Right atrium auricular region (tissue), 2 donors: ENCODE measurements at places on chromosomes 4 and X. TPM values are rescaled to one million over a fixed set of nuclear protein-coding genes. Genes with fewer than 3 reads are reported as not detected.

Gene IGSF1
- 9.5 TPM for total RNA-seq

DNA sequence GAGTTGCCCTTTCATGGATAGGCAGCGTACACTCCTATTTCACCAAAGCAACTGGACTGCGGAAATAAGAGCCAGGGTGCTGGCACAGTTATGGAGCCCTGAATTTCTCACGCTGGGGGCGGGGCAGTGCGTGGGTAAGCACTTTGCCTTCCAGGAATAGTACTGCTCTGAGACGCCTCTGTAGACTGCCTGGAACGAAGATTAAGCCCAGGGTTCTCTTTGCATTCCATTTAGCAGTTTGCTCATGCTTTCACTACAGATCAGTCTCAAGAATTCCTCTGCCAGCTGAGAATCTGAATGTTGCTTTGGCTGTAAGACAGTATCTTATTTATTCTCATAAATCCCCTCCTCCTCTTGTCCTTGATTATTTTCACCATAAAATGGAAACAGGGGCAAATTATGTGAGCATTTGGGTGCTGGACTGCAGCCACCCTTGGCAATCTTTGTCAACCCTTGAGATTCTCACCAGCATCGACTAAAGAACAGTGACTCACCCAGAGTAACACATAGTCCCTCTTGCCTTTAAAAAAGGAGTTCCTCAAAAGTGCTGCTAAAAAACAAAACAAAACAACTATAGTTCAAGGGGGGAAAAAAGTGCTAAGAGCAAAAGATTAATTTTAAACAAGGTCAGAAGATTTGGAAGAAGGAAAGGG is 88.9 kb upstream of the CITED1 start:
- no peak for DNase-seq

DNA sequence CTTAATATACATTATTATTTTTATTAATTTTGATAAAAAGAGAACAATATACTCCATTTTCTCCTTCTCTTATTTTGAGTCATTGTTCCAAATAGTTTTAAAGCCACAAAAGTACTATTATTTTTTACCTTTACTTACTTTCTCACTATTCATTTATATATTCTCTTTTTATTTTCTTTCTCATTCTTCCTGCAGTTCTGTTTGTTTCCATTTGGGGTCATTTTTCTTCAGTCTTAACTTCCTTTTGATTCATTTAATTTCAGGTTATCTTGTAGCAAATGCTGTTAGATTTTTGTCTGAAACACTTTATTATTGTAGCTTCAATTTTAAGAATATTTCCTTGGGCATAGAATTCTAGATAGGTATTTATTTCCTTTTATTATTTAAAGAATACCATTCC is 438.6 kb upstream of the EPHA5 start:
- DNase-seq, result no peak

DNA sequence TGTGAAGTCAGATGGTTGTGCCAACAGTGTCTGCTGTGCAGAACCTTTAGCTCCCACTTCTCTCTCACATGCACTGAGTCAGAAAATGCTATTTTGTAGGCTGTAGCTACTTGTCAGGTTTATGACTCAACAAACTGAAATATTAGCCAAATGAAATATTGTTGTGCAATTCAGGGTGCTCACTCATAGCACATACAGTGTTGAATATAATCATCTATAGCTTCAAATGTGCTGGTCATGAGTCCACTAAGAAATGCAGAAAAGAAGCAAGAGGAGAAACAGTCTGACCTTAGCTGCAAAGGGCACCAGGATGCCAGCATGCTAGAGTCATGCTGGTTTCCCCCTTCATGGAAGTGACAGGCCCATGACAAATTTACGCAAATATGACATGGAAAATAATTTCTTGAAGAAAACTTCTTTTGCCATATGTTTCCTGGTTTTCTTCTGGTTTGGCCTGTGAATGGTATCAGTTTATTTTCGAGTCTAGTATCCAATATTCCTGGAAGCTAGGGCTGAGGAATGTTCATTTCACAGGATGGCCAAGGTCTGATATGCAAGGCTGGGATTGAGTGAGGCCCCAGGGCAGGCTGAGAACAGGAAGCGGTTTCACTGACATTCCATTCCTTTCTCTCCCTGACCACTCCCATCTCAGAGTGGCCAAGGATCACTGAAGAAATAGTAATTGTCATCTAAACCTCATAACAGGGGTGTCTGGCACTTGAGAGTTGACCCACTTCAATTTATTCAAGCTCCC is 10.3 kb upstream of the CXCL2 start:
- peak; percentile 69 for DNase-seq

DNA sequence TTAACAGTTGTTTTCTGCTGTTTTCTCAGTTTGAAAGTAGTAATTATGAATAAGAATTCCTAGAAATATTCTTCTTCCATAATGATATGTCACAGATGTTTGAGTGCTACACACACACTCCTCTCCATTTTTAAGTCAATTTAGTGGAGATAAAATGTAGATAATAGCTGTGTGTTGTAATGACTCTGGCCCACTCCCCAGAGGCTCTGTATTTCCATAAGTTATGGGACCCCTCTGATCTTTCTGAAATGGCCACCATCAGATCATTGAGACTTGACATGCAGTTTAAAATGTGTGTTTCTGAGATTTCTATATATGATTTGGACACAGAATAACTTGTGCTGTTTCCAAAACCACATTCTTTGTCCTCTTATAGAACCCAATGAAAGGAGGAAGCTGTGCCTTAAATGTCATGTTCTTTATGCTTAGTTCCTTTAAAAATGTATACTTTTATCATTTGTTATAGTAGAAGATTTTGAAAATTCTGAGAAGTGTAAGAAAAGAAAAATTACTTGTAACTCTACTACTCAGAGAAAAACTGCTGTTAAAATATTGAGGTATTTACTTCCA is 46.4 kb downstream of the GAB1 start:
- no peak for DNase-seq

DNA sequence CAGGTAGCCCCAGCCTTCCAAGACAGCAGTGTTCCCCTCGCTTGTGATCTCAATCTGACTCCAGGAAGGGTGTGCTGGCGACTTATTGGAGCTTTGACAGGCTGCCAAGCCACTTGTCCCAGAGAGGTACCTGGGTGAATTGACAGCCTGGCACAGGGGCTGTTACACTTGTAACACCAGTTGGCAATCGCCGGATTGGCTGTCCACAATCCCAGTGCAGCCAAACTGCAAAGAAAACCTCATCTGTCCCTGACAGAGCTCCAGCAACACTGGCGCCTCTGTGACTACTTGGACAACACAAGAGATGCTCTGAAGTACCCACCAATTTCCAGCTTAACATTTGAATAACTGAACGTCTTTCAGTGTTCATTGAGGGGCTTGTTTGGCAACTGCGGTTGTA is 76.8 kb upstream of the PRPS1 start:
- DNase-seq, result no peak

DNA sequence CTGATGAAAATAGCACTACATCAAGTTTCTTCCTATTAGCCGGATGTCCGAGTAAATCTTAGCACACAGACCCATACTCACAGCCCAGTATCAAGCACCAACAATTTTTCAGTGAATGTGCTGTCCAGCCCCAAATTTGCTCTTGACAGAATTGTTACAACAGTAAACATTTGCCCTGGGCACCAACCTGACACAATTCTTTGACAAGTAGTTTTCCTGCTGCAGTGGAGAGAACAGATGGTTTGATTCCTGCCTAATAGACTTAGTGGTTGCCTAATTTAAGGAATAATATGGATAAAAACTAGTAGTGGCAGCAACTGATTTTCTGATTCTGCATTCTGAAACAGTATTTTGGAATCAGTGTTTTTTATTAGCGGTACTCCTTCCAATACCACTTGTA is 253.6 kb downstream of the SLC39A8 start:
- DNase-seq, result no peak

Gene HSPA4L
- 5.4 TPM for total RNA-seq

GRCh38 chr4:13445841-13446790 is 38.0 kb downstream of the RAB28 start:
- no peak for DNase-seq

Gene CXCL11
- total RNA-seq, result not detected

- DNase-seq, result no peak
Observed at GRCh38 chr4:152099981-152100378, 339.2 kb upstream of the GATB start.

Gene PDLIM3
- total RNA-seq, result 476 TPM

Gene ANOS1
- total RNA-seq, result 6.0 TPM

DNA sequence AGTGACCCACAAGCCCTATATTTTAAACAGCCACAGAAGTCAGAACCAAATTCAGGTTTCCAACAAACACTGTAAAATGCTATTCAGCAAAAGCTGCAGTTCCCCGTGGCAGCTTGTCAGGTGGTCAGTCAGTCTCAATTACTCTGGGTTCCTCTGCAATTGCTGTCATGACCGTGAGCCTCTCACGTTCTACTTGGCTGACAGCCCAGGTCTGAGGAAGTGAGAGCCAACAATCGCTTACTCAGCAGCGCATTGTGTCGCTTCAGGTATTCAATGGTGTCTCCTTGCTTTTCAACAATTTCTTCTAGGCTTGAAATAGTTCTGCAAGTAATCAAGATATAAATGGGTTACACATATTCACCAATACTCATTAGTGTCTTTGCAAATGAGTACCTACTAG is 25.8 kb downstream of the TRIM75 start:
- DNase-seq, result peak; percentile 58

Gene FREM3
- 0.04 TPM for total RNA-seq

GRCh38 chr4:126734465-126734864 is 898.3 kb upstream of the INTU start:
- DNase-seq, result no peak

GRCh38 chr4:69497886-69498395 is 2.2 kb upstream of the UGT2B4 start:
- DNase-seq, result no peak

Gene GABRG1
- not detected for total RNA-seq

Gene TMSB15A
- total RNA-seq, result not detected

- no peak for DNase-seq
Observed at GRCh38 chr4:86506591-86506990, 87.5 kb upstream of the PTPN13 start.

Gene FGF13
- 1.3 TPM for total RNA-seq

DNA sequence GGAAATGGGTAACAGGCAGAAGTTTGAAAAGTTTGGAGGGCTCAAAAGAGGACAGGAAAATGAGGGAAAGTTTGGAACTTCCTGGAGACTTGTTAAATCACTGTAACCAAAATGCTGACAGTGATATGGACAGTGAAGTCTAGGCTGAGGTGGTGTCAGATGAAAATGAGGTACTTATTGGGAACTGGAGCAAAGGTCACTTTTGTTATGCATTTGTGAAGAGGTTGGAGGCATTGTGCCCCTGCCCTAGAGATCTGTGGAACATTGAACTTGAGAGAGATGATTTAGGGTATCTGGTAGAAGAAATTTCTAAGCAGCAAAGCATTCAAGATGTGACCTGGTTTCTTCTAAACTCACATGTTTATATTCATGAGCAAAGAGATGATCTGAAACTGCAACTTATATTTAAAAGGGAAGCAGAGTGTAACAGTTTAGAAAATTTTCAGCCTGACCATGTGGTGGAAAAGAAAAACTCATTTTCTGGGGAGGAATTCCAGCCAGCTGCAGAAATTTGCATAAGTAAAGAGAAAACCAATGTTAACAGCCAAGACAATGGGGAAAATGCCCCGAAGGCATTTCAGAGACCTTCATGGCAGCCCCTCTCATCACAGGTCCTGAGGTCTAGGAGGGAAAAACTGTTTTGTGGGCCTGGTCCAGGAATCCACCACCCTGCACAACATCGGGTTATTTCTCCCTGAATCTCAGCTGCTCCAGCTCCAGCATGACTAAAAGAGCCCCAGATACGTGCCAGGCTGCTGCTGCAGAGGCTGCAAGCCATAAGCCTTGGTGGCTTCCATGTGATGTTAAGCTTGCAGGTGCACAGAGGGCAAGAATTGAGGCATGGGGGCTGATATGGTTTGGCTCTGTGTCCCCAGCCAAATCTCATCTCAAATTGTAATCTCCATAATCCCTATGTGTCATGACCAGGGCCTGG is 632.5 kb upstream of the GNPDA2 start:
- no peak for DNase-seq

DNA sequence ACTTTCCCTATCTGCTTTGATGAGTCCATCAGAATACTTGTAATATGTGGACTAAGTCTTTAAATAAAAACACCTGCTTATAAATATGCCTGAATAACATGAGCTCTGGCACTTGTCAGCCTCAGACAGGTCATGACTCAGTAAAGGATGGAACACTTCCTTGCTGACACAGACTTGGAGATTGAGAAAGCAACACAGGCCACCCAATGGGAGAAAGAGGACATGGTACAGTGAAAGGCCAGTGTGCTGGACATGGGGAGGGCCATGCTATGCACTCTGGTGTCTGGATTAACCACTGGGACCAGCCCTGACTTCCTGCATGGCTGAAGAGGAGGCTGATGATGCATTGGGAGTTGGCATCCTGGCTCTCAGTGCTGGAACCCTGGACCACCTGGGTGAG is 149.5 kb downstream of the DHRSX start:
- DNase-seq, result no peak

Gene FHIP1A
- total RNA-seq, result 11.8 TPM

DNA sequence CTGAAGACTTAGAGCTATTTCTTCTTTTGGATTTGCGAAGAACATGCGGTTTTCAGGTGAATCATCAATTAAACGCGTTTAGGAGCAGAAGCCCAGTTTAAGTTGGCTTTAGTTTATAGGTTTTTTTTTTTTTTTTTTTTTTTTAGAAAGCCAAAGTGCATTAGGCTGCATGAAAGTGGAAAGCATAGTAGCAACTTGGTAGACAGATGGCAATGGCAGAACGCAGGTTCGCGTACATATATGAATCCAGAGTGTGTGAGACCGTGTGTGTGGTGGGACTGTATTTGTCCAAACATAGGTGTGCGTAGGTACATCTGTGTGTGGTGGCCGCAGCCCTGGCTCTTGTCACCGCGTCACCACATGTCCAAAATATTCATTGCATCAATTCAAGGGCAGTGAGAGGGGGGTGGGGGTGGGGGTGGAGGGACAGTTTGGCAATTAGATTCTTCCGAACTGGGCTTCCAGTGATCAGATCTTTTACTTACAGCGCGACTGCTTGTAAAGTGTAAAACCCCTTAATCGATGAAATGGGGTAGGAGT is 901 bp downstream of the JADE1 start:
- DNase-seq, result peak; percentile 63

DNA sequence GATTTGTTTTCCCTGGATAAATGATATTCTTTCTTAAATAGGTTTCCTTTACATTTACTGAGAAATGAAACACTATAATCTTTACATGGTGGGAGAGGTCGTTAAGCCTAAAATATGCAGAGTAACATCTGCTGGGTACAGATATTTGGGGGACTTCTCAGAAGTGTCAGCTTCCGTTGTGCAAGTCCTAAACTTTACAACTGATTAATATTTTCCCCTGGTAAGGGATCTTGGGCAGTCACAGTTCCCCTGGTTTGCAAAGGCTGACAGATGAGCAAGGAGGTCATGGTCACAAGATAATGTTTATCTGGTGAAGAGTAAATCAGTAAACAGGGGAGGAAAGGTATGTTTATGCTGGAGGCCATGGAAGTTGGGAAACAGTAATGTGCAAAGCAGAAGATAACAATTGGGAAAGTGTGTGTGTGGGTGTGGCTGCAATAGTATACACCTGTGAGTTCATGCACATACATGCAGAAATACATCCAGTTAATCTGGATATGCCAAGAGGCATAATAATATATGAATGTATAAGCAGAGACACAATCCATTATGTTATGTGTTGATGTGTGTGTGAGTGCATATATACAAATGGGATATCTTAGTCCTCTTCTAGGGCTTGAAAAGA is 508.2 kb upstream of the FAM241A start:
- DNase-seq, result no peak

Gene MAGEA4
- not detected for total RNA-seq

Gene SMIM20
- total RNA-seq, result 27.8 TPM
